GM12864 (cell line): ENCODE measurements at places on chromosomes 5 and 9.

- DNase-seq = no peak
Observed at GRCh38 chr5:130488252-130488651, 584.0 kb downstream of the CHSY3 start.

GRCh38 chr9:115969096-115969495 is 184.5 kb upstream of the PAPPA start:
- DNase-seq = no peak

- DNase-seq = no peak
Observed at GRCh38 chr5:116911074-116911473, 336.5 kb upstream of the SEMA6A start.

DNA sequence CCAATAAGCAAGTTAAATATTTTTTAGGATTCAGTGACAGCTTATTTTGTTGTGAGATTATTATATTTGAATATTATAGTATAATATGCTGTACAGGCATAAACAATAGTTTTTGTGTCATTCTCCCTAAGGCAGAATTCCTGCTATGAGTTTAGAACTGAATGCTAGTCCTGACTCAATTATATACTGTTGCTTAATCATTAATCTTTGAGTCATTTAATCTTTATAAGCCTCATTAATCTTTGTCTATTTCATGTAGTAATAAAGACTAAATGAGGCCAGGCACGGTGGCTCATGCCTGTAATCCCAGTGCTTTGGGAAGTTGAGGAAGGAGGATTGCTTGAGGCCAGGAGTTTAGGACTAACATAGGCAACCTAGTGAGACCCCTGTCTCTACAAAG is 3.6 kb upstream of the DCP2 start:
- no peak for DNase-seq

DNA sequence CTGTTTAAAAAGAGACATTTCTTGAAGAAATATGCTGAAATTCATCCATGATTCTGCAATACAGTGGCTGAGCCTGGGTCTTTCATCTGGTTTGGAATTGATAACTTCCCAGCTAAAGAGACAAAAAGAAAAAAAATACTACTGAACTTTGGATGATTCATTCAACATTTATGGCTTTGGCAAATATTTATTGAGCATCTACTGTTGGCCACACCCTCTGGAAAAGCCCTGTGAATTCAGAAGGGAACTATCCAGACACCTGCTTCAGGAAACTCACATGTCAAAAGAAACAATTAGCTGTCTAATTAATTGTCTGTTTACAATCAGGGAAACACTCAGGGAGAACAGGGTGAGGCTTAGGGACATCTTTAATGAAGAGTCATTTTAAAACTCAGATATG is 17.8 kb upstream of the ZNF622 start:
- no peak for DNase-seq

DNA sequence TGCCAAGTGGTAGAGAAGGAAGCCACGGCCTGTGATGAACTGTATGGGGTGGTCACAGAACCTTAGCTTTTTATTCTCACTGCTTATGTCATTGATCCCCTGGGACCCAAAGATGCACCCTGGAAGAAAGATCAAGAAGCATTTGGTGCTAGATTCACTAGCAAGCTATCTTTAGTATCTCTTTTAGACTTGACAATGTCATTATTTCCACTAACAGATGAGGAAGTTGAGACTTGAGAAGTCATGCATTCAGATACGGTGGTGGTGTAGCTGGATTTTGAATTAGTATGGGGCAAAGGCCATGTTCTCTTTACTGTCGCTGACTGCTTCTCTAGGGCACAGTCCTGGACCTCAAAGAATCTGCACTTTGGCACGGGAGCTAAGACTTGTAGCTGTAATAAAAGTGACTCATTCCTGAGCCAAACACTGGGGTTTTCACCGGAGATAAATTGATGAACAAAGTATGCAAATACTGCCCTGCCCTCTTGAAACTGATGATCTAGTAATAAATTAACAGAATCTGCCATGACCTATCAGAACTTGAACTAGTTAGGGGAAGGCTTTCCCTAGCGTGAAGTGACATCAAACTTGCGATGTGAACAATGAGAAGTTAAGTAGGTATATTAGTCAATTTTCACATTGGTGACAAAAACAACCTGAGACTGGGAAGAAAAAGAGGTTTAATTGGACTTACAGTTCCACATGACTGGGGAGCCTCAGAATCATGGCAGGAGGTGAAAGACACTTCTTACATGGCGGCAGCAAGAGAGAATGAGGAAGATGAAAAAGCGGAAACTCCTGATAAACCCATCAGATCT is 5.4 kb downstream of the GDA start:
- DNase-seq = no peak

DNA sequence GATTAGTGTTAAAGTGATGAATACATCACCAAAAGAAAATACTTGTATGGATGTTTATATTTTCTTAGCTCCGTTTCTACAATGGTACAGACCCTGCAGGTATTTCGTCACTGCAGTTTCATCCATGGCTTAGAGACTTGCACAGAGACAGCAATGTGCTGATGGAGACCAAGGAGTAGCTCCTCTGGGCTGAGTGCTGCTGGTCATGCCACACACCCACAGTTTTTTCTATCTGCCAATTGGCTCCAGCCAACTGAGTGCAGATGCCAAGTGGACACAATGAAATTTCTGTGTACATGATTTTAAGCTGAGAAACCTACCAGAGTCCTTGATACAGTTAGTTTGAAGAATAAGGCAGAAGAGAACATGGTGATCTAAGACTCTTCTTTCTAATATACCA is 145.9 kb upstream of the ADCY2 start:
- no peak for DNase-seq

GRCh38 chr9:86854898-86855523 is 92.3 kb downstream of the GAS1 start:
- no peak for DNase-seq

DNA sequence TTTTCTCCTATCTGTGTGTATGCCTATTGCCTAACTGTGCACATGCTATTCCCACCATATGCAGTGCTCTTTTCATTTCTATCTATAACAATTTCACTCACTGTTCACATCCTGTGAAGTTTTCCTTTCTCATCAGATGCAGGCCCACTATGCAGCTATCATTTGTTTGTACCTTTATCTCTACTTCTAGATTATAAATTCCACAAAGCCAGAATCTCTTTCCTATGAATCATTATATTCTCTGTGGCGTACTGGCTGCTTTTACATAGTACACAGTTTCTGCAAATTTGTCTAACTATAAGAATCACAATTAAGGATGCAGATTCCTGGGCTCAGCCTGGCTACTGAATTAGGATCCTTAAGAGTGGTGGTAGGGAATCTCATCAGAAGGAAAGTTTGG is 600.8 kb upstream of the ARRDC3 start:
- DNase-seq = no peak

DNA sequence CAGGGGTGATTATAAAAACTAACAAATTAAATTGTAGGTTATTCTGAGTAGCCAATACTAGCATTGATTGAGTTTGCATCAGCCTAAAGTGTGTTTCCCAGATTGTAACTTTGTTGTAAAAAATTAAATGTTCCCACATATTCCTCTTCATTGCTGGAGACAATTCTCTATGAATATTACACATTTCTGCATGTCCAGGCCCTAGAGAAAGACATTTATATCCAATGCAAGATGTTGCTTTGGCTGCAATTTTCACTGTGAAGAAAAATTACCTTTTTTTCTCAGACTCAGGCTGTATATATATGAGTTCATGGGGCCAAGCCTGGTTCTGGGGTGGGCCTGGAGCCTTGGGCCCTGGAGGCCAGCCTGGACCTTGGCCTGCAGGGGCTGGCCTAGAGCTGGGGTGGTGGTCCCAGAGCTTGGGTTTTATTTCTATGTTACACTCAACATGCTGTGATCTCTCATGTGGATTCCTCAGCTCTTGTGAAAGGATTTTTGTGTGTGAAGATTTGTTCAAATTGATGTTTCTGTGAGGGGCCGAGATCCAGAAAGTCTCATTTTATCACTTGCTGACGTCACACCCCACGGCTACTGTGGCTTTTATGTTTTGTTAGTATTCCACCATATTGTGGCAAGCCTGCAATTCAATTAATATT is 232.5 kb downstream of the SPATA31A1 start:
- no peak for DNase-seq

- peak; percentile 25 for DNase-seq
Observed at GRCh38 chr9:81522716-81523551, 166.4 kb downstream of the TLE1 start.

GRCh38 chr5:963673-964531 is 44.7 kb upstream of the NKD2 start:
- no peak for DNase-seq

GRCh38 chr5:11520241-11520930 is 383.9 kb downstream of the CTNND2 start:
- DNase-seq = no peak

DNA sequence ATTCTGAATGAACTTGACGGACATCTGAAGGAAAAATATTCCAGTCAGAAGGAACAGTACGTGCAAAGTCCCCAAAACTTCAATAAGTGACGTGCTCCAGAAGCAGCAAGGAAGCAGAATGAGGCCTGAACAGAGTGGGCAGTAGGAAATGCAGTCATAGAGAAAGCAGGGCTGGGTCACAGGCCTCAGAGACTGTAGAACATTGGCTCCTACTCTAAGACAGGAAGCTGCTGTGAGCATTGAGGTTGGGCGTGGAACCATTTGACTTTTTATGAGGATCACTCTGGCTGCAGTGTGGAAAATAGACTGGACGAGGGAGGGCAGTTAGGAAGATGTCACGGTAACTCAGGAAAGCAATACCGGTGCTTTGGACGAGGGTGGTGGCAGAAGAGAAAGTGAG is 64.0 kb downstream of the DOCK8 start:
- DNase-seq = no peak

GRCh38 chr5:98599016-98599415 is 174.4 kb upstream of the RGMB start:
- no peak for DNase-seq

DNA sequence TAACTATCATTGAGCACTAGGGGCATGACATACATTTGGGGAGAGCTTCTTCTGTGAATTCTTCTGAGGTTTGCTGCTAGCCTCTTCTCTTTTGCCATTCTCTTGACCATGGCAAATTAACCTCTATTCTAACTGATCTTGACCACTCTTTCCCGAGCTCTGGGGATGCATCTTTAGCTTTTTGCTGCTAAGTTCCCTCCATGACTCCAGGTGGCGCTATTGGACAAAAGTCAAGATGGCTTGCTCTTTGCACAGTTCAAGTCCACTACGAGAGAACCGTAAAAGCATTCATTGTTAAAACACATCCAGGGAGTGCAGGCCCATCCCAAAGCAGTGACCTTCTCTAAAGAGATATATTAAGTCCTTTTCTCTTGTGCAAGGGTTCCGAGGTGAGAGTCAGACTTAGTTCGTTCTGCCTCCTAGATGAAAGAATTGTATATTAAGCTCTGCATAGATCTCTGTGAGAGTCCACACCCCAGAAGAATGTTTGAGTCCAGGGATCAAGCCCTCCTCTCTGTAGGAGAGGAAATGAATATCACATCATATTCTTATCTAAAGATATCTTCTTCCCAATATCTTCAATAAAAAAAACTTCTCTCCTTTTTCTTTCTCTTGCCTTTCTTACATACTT is 1152.9 kb upstream of the CDH6 start:
- no peak for DNase-seq

DNA sequence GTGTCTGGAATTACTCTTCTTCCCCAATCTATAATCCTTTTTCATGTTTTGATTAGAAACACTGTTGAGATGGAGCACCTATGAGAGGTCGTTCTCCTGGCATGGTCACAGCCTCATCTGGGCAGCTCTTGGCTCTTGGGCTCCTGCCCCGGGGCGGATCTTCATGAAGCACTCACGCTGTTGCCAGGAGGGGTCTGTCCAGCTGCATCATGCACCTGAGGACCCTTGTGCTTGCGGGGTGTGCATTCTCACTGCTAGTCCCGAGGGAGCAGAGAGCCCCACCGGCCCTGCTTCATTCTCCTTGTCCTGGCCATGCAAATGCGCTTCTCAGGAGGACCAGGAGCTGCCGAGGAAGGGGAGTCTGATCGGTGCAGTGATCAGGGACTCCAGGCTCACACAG is 117.6 kb upstream of the S1PR3 start:
- DNase-seq = no peak

GRCh38 chr5:757931-758697 is 26.4 kb downstream of the ZDHHC11B start:
- no peak for DNase-seq

- no peak for DNase-seq
Observed at GRCh38 chr9:93077811-93078210, 18.2 kb upstream of the CARD19 start.

DNA sequence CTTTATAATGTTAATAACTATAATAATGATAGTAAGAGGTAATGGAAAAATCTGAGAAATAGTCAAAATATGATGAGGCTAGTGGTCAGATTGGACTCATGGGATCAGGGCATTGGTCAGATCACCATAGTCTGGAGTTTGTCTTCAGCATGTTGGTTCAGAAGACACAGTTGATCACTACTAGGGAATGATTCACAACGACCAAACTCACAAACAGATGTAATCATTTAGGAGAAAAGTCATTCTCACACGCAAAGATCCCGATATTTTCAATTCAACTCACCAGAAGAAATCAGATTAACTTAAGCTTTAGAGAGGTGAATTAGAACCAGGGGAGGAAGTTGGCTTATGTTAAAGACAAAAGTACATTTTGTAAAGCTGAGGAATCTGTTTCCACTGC is 131.8 kb downstream of the LURAP1L start:
- DNase-seq = no peak

DNA sequence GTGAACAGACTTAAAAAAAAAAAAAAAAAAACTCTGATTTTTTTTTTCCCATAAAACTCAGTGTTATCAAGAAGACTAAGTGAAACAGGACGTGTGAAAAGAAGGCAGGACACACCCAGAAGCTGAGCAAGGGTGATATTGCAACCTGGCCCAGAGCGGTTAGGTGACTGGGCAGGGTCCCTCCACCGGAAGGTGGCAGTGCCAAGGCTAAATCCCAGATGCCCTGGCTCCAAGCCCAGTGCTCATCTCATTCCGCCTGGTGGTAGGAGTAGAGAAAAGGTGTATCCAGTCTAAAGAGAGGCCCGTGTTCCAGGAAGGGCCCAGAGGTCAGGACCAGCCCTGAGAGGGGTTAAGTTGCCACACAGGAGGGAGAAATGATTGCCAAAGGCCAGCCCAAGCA is 51.5 kb upstream of the SAP30L start:
- DNase-seq = no peak

GRCh38 chr5:59891962-59892643 is 1.4 kb downstream of the PDE4D start:
- no peak for DNase-seq

- DNase-seq = no peak
Observed at GRCh38 chr5:142981475-142981874, 211.3 kb downstream of the ARHGAP26 start.

- DNase-seq = no peak
Observed at GRCh38 chr5:133432956-133433532, 179.3 kb downstream of the FSTL4 start.
